SHP77 (cell line): ENCODE measurements at places on chromosomes 4 and X.

DNA sequence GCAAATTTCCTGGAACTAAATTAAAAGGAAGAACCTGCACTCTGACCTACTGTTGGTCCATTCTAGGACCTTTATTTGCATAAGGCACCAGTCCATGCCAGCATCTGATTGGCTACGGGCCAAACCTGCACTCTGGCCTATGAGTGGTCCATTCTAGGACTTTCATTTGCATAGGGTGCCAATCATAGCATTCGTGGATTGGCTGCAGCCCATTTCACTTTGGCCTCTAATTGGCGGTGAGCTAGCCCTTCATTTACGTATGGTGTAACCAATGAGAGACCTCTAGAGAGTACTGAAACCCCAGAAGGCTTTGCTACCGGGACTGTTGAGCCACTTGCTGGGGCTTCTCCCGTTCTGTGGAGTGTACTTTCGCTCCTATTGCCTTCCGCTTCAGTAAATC, 6.1 kb upstream of the RNF175 start:
- peak; percentile 2 for DNase-seq

- DNase-seq, result no peak
Observed at GRCh38 chr4:109547394-109547793, 12.7 kb upstream of the MCUB start.

DNA sequence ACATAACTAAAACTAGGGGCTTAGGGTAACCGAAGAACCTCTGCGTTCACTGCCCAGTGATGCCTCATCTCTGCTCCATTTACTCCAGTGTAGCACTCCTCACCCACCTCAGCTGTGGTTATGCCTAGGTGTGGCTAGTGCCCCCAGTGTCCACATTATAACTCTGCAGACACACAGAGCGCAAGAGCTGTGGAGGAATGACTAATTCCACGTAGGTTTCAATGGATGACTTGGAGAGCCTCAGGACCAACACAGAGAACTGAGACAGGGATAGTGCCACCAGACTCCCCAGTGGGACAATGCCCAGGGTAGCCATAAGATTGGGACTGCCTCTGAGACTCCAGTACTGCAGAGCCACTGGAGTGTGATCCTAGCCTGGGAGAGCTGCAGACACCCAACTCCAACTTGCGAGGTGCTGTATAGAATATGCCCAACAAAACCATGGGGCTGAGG, 542.4 kb upstream of the DIPK2B start:
- no peak for DNase-seq

DNA sequence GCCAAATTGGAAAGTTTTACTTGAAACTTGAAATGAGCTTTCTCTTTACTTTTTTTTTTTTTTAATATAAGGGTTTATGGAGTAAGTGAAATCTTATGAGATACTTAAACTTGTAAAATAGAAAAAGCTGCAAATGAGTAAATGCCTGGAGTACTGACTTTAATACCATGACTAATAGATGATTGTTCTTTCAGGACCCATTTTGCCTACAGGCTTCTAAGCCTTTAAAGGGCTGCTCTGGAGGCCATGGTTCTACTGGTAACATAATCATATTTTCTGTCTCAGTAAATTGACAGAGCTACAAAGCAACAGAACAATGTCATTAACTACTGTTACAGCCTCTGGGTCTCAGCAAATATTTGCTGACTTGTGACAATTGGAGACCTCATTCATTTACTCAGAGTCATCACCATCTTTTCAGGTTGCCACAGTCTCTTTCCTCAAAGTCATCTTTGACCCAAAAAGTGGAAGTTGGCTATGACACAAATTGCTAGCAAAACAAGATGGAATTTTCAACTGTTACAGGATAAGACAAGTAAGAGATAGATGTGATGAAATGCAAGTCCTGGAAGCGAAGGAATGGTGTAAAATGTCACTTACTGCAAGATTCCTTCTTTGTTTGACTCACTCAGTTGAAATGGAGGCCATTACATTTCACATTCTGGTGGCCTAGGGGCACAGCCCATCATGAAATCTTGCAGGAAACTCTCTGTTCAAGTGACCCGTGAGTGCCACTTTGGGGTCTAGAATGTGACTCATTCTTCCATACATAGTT, 132.7 kb downstream of the BTC start:
- no peak for DNase-seq

DNA sequence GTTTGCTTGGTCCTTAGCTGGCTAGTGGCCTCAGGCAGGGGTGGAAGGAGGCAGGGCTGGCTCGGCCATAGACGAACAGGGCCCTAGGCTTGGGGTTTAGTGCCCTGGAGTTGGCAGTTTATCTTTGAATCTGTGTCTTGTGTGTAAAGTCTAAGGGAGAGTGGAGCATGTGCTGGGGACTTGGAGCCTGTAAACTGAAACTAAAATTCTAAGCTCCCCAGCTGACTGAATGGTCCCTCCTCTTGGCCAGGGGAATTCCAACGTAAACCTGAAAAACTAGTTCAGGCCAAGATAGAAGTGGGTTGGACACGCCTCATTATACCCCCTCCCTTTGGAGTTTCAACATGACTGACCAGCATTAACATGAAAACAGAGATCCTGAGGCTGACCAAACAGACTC, 46.1 kb upstream of the GPR78 start:
- no peak for DNase-seq

DNA sequence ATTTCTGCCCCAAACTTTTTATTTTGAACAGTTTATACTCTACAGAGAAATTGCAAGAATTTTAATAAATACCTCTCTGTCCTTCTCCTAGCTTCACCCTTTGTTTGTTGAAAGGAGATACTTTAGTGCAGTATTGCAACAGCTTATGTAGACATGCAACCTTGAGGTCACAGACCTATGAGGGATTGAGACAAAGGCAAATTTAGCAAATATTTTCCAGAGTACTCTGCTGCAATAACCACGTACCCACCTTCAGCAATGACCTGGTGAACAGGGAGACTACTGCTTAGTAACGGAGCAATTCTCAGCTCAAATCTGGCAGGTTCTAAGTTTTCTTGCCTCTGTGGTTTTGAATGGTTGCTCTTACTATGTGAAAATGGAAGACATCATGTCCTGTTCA, 13.2 kb downstream of the FGA start:
- no peak for DNase-seq

- DNase-seq, result no peak
Observed at GRCh38 chr4:89329280-89329679, 21.7 kb upstream of the GPRIN3 start.

DNA sequence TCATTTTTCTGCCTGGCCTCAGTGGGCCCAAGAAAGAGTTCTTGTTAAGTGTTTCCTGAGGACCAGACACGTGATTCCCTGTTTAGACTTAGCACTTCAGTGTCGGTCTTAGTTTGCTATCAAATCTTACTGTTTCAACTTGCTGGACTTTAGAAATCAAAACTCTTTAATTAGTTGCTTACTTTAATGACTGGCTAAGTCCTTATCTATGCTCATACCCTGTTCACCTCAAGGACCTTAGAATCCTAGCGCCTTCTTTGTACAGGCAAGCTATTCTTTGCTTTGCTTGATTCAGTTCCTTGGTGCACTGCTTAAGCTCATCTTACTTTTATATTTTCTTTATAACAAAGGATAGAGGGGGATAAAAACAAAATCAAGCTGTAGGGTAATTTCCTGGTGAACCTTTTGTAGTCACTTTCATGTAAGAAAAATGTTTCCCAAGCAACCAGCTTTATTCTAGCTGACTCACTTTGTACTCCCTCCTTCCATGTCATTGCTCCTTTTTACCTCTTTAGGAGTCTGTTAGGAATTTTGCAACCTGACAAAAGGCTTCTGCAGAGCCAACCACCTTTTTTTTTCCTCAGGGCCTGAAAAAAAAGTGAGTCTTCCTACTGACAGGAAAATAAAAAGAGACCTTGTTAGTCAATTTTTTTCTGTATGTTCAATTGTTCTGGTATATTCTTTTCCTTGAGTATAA, 14.7 kb downstream of the WDR44 start:
- DNase-seq, result no peak

DNA sequence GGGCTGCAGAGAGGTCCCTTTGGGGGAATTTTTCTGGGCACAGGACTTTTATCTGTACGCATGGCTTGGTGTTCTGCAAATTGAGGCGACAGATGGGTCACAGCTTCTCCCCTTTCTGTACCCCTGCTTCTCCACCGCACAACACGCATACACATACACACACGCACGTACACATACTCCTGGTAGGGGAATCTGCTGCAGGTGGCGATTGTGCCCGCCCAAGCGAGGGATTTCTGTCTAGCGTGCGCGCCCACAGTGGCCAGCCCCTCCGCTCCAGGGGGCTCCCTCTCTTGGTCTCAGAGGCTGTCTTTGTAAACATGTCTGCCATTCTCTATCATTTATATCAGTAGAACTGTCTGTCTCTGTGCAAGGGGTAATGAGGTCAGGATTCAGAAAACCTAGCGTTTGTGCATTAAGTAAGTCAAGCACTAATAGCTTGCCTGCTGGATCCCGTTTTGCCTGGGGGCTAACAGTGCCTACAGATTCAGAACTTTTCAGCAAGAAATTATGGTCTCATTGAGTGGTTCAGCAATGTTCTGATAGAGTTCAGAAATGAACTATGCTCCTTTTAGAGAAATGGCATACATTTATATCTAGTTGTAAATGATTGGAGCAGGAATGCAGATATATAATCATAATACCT, 2.2 kb downstream of the GRID2 start:
- peak; percentile 20 for DNase-seq

- DNase-seq, result peak; percentile 84
Observed at GRCh38 chr4:116358633-116359222, 726.6 kb downstream of the TRAM1L1 start.
